ENCODE measurements at places on chromosomes 5 and 9. TPM values are rescaled to one million over a fixed set of nuclear protein-coding genes. Genes with fewer than 3 reads are reported as not detected.
A peak's percentile ranks its signal among the peaks of the same experiment; 100 is the strongest.

The C8G gene
- total RNA-seq = 2.8 TPM

The TAF7 gene
- 119 TPM for total RNA-seq

The MOB3B gene
- 7.3 TPM for total RNA-seq

DNA sequence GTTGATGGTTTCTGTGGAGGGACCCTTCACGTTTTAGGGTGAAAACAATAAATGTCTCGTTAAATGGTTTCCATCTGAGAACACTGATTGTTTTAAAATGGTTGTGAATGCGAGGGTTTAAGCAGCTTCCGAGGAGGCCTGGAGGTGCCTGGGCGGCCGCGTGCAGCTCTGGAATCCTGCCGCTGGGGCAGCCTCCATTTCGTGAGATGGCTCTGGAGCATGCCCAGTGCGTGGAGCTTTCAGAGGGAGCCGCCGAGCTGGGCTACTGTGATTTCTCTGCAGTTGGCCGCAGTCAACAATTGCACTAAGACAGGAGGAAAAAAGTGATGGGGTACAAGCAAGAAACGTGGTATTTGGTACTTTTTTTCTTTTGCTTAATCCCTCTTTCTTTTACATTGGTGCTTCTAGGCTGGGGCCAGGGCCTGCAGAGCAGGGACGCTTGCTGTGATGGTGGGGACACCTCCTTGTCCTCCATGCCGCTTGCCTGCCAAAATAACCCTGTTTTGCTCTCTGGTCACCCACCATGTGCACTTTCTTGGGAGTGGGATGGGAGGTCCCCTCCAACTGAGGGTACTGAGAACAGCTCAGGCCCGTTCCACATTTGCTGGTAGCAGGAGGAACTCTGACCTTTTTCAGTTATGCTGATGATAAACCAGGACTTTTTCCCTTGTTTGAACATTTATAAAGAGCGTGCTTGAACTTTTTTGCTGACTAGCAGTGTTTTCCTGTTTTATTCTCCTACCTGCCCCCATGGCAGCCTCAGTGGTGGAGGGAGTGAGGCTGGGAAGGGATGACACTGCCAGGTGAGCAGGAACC, 47.1 kb downstream of the EHMT1 start:
- no peaks in the 10 kb centered on the region for H3K36me3 ChIP-seq
- H3K4me1 ChIP-seq = peaks cover 22% of the 10 kb centered on the region
- no peak overlapping the region for H3K4me3 ChIP-seq

DNA sequence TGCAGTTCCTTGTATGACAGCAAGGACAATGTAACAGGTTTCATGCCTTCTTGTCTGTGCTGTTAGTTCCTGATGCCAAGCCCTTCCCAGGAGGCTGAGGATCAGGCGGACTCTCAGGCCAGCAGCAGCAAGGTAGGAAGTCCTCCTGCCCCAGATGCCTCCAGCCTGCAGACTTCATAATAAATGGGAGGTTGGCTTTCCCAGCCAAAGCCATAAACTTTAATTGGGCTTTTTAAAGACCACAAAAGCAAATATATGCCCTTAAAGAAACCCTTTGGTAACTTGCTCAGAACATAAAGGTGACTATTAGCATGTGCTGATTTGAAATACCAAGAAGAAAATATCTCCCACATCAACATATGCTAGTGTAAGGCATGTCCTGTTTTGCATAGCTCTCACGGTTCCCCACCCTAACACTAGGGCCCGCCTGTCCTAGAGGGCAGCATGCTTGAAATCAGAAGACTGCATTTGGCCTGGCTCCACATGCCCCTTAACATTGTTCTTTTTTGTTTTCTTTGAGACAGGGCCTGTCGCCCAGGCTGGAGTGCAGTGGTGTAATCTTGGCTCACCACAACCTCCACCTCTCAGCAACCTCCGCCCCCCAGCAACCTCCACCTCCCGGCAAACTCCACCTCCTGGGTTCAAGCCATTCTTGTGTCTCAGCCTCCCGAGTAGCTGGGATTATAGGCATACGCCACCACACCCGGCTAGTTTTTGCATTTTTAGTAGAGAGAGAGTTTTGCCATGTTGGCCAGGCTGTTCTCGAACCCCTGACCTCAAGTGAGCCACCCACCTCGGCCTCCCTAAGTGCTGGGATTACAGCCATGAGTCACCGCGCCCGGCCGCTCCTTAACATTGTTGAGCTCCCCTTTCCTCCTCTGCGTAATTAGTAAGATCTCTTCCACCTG, 44.6 kb upstream of the FCN1 start:
- H3K36me3 ChIP-seq = no peaks in the 10 kb centered on the region
- H3K27me3 ChIP-seq = peaks cover 9% of the 10 kb centered on the region
- no peaks in the 10 kb centered on the region for H3K4me1 ChIP-seq
- no peak overlapping the region for H3K4me3 ChIP-seq

The SV2C gene
- total RNA-seq = not detected

The C9 gene
- not detected for total RNA-seq

DNA sequence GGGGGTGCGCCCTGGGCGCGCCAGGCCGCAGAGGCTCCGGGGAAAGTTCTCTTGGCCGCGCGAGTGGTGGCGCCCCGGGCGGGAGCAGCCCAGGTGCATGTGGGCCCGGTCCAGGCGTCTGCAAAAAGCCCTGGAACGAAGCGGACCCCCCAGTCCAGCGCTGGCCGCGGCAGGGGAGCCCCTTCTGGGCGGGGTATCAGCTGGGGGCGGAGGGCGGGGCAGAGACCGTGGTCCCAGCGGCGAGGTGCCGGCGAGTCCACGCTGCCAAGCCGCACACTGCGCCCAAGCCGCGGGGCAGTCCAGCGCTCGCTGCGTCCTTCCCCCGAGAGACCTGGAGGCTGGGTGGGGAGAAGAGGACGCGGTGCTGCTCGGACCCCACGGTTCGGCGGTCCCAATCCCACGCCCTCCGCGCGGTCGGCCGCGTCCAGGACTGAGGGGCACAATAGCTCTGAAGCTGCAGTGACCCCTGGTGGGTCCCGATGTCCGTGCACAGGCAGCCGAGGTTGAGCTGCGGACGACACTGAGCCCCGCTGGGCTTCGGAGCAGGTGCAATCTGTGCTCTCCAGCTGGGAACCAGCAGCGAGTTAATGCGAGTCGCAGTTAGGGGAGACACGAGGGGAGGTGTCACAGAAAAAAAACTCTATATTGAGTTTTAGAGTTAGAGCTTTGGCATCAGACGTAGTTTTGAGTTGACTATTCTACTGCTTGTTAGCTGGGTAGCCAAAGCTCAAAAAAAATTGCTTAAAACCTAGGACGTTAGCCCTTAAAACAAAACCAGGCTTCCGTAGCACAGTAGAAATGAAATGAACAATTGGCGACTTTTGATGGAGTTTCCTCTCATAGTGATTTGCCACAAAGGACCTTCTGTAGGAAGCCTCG, 1.1 kb upstream of the EPB41L4A start:
- no peaks in the 10 kb centered on the region for H3K36me3 ChIP-seq
- peaks cover 20% of the 10 kb centered on the region for H3K4me1 ChIP-seq
- peaks cover 16% of the 10 kb centered on the region for H3K27me3 ChIP-seq
- H3K4me3 ChIP-seq = peak overlapping the region; percentile 73
- no peak overlapping the region for H3K27ac ChIP-seq

DNA sequence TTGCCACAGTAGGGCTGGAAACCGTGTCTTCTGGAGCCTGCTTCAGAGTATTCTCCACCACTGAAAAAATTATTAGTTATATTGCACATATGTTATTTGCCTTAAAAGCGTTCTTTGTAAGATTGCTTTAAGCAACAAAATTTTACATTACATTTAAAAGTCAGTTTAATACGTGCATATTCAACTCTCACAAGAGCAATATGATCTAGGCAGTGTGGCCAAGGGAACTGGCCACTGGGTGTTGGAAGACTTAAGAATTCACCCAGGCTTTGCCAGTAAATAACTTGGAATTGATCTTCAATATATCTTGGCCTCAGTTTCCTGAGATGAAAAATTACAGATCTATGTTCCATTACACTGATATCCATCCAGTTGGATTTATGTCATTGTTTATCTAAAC, 694.4 kb downstream of the EFNA5 start:
- no peaks in the 10 kb centered on the region for H3K4me1 ChIP-seq
- H3K27me3 ChIP-seq = no peaks in the 10 kb centered on the region
- no peaks in the 10 kb centered on the region for H3K36me3 ChIP-seq
- H3K4me3 ChIP-seq = no peak overlapping the region
- DNase-seq = no peak

DNA sequence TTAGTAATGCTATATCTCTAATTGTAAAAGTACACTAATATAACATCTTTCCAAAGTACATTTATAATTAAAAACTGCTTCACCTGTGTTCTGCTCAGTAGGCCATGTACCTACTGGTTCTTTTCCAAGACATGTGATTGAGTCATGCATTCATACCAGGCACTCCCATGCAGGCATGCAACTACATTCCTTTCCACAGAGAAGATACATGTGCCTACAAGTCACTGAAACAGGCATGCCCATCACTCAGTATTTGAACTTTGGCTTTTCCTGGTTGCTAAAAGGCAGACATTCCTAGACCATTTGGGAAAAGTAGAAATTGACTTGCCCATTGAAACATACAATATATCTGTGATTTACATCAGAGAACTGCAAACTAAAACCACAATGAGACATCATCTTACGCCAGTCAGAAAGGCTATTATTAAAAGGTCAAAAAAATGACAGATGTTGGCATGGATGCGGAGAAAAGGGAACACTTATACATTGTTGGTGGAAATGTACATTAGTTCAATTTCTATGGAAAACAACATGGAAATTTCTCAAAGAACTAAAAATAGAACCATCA, 148.3 kb upstream of the MOCS2 start:
- H3K36me3 ChIP-seq = no peaks in the 10 kb centered on the region
- H3K4me1 ChIP-seq = no peaks in the 10 kb centered on the region
- no peak for DNase-seq
- no peak overlapping the region for H3K27ac ChIP-seq
- no peaks in the 10 kb centered on the region for H3K27me3 ChIP-seq
- no peak overlapping the region for H3K4me3 ChIP-seq

DNA sequence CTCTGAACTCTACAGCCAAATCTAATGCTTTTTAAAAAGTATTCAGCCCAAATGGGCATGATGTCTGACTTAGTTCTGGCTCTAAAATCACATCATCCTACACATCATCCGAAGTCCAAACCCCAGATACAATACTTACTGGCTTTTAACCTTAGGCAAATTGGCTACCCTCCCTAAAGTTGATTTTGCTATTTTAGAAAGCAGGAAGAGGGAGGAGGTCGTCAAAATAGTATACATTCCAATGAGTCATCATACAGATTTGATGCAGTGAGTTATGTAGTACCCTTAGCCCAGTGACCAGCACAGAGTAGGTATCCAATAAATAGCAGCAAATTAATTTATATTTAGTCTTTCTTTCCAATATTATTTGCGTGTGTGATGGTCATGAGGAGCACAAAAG, 582.0 kb upstream of the TUSC1 start:
- no peak overlapping the region for H3K4me3 ChIP-seq
- no peak overlapping the region for H3K27ac ChIP-seq
- no peak for DNase-seq
- H3K27me3 ChIP-seq = no peaks in the 10 kb centered on the region

The OR13C5 gene
- total RNA-seq = not detected

The SMIM32 gene
- total RNA-seq = not detected
